Kidney glomerular epithelial cell (primary cell): ENCODE measurements at places on chromosomes 4 and X.
A peak's percentile ranks its signal among the peaks of the same experiment; 100 is the strongest.

DNA sequence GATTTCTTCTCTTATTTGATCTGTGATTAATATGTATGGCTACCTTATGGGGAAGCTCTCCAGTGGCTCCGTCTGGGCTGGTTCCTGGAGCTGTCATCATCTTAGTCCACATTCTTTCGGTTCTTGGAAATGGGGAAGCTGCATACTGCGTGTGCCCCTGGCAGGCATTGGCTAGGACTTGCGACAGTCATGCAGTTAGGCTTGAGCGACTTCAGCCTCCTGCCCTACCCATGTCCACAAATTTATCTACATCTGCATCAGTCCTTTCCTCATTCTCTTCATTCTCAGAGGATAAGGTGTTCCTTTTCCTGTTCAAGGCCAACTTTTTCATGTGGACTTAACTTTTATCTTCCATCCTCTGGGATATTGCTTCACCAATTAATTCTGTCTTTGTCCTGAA is 214.2 kb downstream of the RELL1 start:
- peak; percentile 45 for DNase-seq

GRCh38 chr4:117084866-117085701 is at the start of gene TRAM1L1:
Gene TRAM1L1, minus strand, starts transcription at chr4:117085576. Its CDS starts 183 bp downstream, at chr4:117085393.
- DNase-seq: peak; percentile 69

GRCh38 chrX:91079342-91080114 is 355.1 kb upstream of the PABPC5 start:
- DNase-seq: no peak

DNA sequence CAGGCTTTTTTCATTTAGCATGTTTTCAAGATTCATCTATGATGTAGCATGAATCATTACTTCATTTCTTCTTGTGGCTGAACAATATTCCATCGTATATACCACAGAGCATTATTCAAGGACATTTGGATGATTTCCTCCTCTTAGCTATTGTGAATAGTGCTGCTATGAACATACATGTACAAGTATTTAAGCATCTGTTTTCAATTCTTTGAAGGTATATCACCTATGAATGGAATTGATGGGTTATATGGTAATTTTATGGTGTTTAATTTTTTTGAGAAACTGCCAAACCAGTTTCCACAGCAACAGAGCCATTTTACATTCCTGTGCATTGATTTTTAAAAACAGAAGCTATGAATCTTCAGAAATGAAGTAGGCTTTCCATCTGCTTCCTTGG is 36.1 kb upstream of the WDR19 start:
- DNase-seq: no peak

GRCh38 chr4:100707786-100708185 is 190.0 kb upstream of the EMCN start:
- DNase-seq: no peak

DNA sequence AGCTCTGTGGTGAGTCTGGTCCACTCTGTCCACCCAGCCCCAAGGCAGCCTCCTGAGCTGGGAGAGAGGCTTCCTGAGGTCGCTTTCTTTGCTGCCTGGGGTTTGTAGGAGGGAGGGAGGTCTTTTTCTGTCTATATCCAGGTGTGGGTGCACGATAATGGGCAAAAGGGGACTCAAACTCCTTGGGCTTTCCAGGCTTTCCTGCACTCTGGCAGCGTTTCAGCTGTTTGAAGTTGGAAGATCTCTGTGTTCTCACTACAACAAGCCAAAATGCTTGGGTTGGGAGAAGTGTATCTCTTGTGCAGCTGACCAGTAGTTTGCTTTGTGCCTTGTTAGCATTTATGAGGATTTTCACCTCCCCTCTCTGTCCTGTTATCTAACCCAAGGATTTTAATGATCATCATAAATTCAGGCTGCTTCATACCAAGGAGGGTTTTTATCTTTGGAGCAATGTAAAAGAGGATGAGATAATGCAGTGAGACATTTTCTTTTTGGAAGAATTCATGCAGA is 126.3 kb downstream of the REPS2 start:
- no peak for DNase-seq

GRCh38 chr4:5609306-5610007 is 98.9 kb downstream of the EVC2 start:
- DNase-seq: no peak

DNA sequence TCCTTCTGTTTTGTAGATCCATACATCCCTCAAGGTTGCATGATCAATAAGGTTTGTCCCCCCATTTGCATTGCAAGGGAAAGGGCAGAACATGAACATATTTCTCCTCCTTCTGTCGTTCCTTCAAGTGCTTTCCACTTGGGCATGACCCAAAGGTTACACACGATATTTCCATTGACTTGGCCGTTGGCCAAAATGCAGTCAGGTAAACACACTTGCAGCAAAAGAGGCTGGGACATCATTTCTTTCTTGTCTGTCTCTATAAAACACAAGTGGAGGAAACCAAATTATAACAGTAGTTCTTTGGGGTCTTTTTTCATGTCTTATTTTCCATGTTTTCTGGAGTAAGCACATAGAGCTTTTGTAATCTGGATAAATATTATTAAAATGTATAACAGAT is 156.1 kb downstream of the FRAS1 start:
- DNase-seq: no peak

GRCh38 chr4:6546681-6547447 is 28.1 kb upstream of the MAN2B2 start:
- DNase-seq: peak; percentile 33

GRCh38 chrX:97704881-97705280 is 821.2 kb downstream of the RPA4 start:
- no peak for DNase-seq

- DNase-seq: no peak
Measured at GRCh38 chr4:107120661-107121060, 84.5 kb upstream of the DKK2 start.

- DNase-seq: no peak
Measured at GRCh38 chrX:27276751-27277150, 186.4 kb downstream of the PPP4R3C start.

DNA sequence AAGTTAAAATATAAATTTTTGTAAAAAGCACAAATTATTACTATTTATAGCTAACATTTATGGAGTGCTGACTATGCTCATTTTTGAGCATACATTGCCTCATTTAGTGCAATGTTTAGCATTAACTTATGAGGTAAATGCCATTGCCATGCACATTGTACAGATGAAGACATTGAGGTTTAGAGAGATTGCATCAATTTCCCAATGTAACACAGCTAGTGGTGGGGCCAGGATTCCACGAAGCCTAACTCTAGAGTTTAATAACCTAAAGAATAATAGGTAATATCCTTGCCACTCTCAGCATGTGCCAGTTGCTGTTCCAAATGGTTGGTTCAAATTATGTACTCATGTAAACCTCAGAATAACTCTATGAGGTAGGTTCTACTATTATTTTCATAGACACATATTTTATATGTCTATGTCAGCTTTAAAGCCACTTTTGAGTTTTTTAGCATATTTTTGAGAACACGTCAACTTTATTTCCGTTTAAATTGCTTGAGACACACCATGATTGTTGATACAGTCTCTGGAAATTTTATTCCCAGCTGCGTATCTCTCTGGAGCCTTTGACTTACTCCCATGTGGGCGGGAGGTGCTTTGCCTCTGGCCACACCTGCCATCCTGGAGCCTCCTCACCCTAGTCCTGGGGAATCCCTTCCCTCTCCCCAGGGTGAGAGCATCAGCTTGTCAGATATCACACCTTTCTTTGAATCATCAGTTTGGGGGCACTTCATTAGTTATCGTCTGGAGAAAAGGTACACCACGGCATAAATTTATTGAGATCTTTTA is 10.8 kb upstream of the ADH1A start:
- no peak for DNase-seq

DNA sequence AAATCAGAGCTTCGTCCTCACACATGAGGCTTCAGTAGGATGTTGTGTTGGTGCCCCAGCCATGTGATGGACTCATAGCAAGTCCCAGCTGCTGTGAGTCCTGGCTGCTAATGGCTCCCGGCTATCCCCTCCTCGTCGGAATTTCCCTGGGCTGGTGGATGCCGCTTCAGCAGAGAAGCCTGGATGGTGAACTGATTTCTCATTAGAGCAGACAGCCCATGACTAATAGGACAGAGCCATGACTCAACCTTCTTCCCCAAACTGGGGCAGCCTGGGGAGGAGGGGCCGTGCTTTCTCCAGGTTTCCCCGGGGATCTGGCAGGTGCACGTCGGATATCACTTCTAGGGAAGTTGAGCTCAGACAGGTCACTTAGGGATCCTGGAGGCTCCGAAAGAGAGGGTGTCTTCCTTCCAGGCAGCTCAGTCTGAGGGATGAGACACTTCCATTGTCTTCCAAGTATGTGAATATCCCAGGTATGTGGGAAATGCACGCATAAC is 112.7 kb downstream of the ASMT start:
- DNase-seq: peak; percentile 45

DNA sequence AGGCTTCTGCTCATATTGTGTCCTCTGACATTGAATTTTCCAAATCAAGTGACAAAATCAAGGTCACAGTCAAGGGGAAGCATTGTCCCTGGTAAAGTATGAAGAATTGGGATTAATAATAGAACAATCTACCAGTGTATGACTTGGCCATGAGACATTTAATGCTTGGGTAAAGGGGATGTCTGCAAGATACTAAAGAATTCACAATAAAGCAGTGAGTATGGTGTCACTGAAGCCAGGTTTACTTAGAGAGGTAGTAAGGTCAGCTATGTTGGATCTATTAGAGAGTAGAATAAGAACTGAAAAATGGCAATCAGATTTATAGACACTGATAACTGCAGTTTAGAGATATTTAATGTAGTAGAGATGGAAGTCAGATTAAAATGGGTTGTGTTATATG is 349.2 kb downstream of the BMPR1B start:
- no peak for DNase-seq

GRCh38 chr4:166518315-166518714 is 645.3 kb downstream of the TLL1 start:
- no peak for DNase-seq

GRCh38 chr4:71147261-71147660 is 153.8 kb downstream of the DCK start:
- no peak for DNase-seq

DNA sequence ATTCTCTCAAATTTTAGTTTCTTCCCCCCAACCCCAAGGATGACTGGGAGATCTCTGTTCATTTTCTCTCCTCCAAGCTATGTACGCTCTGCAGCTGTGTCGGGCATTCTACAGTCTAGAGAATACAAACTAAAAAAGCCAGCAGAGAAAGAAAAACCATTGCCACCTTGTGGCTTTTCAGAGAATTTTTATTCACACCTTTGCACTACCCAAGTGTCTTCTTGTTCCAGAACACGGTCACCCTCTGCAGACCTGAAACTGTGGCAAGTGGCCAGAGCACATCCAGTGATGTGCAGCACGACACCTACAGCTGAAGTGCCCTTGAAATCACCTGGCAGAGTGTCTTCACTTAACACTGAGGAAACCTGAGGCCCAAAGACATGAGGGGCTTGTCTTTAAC is 68.6 kb downstream of the CHST7 start:
- DNase-seq: no peak

DNA sequence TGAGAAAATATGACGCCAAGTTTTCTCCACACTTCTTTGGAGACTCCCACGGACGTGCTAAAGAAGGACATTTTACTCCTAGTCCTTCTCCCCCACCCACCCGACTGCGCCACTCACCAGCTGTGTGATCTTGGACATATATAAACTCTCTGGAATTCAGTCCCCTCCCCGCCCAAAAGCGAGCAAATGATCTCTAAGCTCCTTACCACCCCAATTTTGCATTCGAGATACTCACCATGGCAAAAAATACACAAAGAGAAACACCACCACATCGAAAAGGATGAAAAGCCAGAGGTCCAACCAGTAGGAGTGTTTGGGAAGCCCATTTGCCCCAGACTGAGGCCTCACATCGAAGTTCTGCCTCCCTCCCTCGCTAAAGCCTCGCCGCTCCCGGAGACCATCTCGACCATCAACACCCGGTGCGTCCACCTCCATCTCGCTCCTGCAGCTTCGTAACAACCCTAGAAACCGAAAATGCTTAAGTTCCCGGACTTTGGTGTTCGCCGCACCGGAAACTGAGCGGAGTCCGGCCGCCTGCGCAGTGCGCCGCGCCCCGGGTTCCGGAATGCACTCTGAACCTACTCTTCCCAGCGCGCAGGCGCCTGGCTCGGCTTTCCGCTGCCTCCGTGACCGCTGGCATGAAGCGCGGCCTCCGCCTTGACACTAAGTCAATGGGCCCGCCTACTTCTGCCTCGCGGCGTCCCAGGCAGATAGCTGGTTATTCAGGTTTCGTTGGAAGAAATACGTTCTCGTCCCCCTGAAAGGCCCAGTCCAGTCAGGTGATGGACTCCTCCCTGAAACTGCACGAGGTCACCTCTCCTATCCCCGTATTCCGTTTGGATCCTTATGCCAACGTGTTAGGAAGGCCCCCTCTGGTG is 21.6 kb downstream of the FABP2 start:
- DNase-seq: no peak

- no peak for DNase-seq
Measured at GRCh38 chr4:138045036-138045435, 197.1 kb downstream of the SLC7A11 start.

DNA sequence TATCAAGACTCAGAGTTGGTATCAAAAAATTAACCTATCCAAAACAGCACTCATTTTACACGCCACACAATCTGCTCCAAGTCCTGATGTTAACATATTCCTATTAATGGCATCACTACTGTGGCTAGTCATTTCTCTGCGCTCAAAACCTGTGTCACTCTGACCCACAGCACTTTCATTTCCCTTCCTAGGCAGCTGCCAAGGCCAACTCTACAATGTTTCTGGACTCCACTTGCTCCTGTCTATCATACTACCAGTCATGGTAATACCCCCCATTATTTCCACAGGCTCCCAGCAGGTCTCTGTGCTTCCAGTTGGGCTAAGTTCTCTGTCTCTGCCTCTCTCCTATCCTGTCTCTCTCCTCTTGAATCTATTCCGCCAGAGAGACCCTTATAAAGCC is 323.6 kb downstream of the NR3C2 start:
- no peak for DNase-seq

DNA sequence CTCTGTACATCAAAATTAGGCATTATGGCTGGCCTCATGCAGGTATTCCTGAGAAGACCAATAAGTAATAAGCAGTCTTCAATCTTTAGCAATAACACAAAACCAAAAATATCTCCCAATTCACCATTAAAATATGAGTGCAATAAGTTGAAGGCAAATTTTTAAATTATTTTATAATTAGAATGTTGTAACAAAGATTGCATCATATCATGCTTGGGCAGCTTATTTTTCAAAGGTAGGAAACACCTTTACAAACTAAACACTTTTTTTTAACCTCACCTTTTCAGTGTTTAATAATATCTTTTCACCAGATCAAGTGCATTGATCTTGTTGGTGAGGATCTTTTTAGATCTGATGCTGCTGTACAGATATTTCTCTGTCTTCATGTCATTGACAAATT is 592.9 kb upstream of the PITX2 start:
- DNase-seq: no peak

DNA sequence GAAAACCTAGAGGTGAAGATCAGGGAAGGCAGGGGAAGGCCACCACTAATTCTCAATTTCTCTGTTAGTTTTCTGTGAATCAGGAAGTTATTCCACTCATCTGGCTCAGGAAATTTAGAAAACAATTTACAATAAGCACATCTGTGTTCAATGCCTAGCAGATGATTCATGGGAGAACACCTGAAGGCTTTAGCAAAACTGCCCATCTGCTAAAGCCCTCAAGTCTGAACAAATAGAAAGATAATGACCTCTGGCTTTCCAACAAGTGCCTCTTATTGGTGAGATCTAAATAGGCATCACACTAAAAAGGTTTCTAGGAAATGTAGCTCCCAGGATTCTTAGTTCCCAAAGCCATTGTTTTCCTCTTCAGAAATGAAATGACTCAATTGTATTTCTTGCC is 122.1 kb upstream of the GNPDA2 start:
- DNase-seq: no peak

- DNase-seq: no peak
Measured at GRCh38 chr4:159871141-159871540, 768.3 kb downstream of the RAPGEF2 start.
